ENCODE measurements at places on chromosomes 6 and 20.

DNA sequence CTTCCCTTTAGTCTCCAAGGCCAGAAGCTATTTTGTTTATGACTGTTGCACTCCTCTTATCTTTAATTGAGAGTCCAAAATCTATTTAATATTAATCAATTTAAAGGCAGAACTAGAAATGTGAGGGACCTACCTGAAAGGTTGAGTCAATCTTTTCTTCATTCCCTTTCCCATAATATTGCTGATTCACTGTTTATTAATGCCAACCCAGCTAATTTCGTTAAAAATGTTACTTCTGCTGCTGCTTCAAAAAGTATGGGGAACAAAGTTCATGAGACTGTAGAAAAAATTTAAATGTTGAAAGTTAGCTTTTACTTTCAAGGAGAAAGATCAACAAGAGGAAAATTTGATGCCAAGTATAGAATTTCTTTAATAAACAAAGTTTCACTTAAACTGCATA is 365.3 kb downstream of the TENT5A start:
- no peak for DNase-seq

DNA sequence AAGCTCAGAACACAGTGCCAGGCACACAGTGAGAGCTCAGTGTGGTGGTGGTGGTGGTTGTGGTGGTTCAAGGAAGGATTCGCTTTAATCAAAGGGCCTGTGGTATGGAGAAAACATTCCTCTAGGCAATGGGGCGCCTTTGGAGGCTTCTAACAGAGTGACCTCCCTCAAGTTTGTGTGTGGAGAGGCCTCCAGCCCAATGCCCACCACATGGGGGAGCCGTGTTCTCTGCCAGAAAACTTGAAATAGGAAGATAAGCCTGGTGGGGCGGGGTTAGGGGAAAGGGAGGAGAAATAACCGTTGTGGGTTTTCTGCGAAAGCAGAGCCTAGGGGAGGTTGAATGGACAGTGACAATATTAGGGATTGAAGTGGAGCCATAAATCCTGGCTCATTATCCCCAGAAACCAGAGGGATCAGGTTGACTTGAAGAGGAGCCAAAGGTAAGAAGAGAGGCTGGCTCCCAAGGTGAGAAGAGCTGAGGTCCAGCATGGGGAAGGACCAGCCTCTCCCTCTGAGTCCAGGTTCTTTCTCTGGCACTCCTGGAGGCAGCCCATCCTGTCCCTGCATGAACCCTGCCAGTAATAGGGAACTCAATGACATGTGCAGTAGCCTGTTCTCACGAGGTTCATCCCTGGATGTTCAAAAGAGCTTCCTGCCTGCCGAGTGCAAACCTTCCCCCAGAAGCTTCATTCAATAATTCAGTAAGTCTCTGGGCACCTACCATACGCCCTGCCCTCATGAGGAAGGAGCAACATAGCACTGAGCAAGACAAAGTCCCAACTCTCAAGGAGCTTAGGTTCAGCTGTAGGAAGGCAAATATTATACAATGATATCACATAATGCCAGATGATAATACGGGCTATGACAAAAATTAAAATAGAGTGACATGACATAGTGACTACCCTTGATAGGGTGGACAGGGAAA is 51.4 kb downstream of the TGM2 start:
- DNase-seq = no peak

- DNase-seq = no peak
Observed at GRCh38 chr6:154113392-154113791, 74.4 kb downstream of the OPRM1 start.

GRCh38 chr6:145267076-145267867 is 468.0 kb downstream of the EPM2A start:
- DNase-seq = no peak

DNA sequence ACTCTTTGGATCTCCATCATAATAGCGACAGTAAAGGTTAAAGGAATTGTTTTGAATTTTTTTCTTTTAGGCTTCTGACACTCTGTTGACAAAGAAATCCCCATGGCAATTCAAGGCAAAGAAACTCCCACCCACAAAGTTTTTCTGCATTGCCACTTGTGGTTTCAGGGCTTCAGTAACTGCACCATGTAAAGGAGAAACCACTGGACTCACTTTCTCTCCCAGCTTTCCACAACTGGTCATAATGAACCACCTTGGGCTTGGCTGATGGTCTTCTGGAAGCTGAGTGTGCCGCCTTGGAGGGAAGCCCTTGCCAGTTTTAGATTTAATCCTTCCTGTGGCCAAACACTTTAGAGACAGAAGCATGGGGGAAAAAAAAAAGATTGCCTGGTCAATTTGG is 163.1 kb downstream of the ISM1 start:
- no peak for DNase-seq

DNA sequence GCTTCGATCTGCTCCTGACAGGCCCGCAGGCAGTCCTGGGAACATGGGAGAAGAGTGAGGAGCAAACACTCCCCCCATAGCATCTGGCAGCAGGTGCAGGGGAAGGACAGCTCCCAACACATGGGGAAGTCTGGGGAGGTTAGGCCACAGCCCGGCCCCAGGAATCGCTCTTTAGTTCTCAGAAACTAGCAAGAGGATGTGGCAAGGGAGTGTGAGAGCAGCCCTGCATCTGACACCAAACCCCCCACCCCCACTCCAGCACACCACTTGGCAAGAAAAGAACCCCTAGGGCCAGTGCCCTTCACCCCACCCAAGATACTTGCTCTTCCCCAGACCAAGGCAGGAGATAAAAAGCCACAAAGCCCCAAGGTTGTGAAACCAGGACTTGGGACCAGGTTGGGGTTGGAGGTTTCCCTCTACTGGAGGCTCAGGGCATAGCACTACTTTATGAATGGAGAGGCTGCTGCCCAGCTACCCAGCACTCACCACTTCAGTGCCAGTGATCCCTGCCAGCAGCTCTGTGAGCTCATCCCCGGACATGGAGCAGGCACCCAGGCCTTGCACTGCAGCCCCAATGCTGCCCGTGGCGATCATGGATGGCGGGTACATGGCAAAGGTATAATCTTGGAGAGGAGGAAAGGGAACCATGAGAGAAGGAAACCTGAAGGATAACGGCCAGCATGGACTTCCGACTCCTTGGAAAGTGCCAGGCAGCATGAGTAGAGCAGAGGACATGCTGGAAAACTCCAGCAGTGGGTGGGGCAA is 5.4 kb downstream of the CCND3 start:
- DNase-seq = peak; percentile 78
